ENCODE measurements at places on chromosomes 5 and 9.

GRCh38 chr5:68465934-68466551 lies 250.5 kb downstream of the PIK3R1 start:
- no peak for DNase-seq

- DNase-seq, result no peak
Measured at GRCh38 chr9:69820955-69821788, 555 bp downstream of the CFAP95 start.

DNA sequence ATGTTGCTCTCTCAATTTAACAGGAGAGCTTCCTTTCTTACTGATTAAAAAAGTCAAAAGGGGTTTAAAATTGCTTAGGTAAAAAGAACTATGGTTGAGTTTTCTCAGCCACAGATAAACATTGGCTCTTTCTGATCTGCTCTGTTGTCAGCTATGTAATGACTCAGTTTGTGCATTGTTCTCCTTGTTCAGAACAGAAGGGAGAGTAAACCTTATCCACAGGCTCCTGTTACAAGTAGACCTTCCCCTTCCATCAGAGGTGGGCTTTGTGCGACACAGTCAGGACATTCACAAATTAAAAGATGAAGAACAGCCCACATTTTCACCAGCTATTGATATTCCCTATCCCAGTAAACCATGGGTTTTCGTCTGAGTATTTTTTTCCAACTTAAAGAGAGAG lies 236.3 kb upstream of the SEMA6A start:
- DNase-seq, result no peak

DNA sequence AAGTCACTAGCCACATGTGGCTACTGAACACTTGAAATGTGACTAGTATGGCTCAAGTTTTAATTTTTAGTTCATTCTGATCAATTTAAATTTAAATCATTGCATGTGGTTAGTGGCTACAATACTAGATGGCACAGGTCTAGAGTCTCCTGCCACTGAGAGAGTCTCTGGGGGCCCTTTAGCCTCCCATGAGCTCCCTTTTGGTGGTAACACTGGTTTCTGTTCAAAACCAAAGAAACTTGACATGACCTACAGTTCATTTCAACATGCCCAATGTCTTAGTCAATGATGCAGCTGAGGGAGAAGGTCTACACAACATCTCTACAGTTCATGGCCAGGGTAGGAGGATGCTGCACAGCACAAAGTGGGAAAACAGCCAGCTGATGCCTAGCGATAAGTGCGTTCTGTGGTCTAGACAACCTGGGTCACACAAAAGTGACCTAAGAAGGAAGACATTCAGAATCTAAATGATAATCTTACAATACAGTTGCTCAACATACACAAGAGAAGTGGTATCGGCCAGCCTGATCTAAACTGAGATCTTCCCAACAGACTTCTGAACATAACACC lies 121.0 kb downstream of the AUH start:
- DNase-seq, result no peak

- DNase-seq, result no peak
Measured at GRCh38 chr9:118271936-118272335, 567.7 kb downstream of the TLR4 start.

DNA sequence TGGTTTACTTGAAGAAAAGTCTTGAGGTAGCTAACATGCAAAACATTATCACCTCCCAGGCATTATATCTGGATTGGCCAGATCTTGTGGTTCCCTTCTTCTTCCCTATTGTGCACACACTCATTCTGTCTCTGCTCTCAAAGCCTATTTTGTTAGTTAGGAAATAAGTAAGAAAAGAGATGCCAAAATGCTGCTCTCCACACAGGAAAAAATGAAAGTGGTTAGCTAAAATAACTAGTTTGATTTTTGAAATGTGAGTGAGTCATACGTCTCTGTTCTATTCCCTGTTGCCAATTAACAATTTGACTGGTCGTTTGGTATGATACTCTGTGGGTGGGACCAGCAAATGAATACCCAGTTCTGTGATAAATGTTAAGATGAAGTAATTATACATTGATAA lies 28.1 kb downstream of the LMNB1 start:
- DNase-seq, result peak; percentile 30

DNA sequence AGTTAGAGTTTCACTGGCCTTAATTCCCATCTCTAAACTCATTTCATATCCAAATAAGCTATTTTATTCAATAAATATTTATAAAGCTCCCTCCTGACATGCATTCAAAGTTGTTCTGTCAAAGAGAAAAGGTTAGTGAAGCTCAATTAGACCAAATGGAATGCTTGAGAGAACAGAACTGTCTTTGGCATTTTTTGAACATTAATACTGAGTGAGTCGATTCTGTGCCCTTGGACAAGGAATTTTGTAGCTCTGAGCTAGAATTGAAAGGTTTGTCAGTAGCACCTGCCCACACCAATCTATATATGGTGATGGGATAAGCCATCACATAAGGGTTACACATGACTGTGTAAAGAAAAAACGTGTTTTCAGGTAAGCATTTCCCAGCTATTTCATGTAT lies 631.2 kb upstream of the CCNG1 start:
- no peak for DNase-seq

- no peak for DNase-seq
Measured at GRCh38 chr5:13934921-13935320, 9.6 kb downstream of the DNAH5 start.

GRCh38 chr5:968881-969280 lies 39.7 kb upstream of the NKD2 start:
- no peak for DNase-seq

- no peak for DNase-seq
Measured at GRCh38 chr9:124098141-124098905, 86.8 kb downstream of the LHX2 start.

GRCh38 chr9:110334183-110334582 lies 3.5 kb downstream of the TXNDC8 start:
- no peak for DNase-seq

GRCh38 chr9:6113312-6113711 lies 97.9 kb upstream of the RANBP6 start:
- no peak for DNase-seq

GRCh38 chr9:7348692-7349091 lies 450.9 kb downstream of the DMAC1 start:
- DNase-seq, result no peak

- no peak for DNase-seq
Measured at GRCh38 chr5:9545136-9545991, 511 bp downstream of the SEMA5A start.

DNA sequence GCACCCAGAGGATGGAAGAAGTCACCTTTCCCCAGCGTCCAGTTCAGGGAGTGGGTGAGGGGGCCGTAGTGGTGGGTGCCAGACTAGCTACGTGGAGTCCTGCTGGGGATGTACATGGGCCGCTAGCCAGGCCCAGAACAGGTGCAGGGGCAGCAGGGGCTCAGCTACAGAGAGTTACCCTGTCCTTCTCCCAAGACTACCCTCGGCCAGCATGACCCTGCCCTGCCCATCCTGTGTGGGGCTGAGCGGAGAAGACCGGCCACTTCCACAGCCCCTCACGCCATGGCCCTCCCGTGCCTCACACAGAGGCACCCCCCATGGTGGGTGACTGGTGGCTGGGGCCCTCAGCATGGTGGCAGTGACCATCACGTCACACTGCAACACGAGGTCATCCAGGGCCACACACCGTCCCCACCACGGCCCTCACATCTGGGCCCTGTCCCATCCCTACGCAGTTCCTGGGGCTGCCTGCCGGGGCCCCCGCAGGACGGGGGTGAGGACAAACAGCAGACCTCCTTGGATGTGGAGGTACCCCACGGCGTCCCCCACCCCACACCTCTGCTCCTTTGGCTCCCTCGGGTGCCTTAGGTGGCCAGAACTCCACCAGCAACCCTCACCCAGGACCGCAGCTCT lies 977 bp upstream of the DPP7 start:
- no peak for DNase-seq

DNA sequence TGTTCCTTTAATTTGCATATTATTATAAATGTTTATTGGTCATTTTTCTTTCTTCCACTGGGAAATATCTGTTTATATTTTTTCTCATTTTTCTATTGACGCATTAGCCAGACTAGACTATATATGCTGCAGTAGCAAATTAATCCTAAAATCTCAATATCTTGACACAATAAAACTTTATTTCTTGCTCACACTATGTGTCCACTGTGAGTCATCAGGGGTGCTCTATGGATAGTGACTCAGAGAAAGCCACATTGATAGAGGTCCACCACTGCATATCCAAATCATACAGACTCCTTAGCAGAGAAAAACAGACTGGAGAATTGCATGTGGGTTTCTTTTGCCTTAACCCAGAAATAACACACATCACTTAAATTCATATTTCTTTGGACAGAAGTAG lies 20.8 kb downstream of the OR1L3 start:
- DNase-seq, result no peak

DNA sequence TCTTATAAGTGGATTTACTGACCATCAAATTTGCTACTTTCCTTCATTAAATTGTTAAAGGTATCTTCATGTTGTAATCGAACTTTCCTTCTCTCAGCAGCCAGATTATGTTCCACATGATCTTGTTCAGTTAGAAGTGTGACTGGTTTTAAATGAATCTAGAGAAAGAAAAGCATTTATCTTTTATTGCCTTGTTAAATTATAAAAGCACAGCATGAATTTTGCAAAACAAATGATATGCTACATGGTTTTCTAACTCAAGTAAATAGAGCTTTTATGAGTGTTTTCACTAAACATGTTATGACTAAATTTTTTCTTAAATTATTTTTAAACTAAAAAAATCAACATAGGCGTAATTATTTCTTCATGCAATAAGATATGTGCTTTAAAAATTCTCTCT lies 34.1 kb downstream of the ACOT12 start:
- no peak for DNase-seq

DNA sequence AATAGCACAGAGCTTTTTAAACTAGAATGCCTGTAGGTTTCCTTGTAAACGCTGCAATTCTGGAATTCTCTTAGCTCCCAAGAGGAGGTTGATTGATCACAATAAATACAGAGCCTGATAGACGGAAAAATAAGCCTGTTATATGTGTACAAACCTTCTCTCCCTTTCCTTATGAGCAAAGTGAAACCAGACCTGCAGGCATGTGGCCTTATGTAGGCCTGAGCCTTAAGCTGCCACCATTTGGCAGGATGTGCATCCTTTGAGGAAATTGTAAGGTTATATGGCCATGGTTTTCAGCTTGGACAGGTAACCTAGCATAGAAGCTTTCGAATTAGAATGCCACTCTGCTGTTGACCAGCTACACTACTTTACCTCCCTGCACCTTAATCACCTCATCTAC lies 49.1 kb downstream of the PRKACG start:
- no peak for DNase-seq

- no peak for DNase-seq
Measured at GRCh38 chr5:176466245-176466871, 18.2 kb downstream of the FAF2 start.

DNA sequence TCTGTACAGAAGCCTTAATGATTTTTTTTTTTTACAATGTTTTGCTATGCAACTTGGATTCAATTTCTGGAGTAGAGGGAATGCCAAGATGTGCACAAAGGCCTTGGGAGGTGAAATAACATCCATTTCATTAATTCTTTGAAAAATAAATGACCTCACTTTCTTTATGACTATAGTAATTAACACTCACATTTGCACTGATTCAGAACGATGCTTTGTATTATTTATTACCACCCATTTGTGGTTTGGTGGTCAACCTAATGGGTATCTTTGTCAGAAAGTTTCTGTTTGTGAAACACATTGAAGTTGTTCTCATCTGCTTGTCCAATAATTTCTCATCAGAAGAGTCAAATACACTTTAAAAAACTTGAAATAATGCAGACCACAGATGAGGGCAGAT lies 169.3 kb downstream of the NTRK2 start:
- DNase-seq, result no peak

DNA sequence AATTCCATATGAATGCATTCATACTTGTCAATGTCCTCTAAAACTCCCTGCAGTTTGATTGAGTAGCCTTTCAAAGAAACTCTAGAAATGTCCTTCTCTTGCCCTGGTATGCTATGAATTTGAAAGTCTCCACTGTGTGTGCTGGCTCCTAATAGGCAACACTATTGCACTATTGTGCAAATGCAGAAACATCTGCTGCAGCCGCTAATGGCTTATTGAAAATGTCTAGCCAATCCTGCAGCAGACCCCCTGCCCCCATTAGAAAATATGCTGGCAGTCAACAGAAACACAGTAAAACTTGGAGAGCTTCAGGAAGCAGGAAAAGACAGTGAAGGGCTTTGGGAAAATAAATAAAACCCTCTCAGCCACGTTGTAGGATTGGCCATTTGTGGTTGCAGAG lies 87.3 kb upstream of the GRAMD2B start:
- DNase-seq, result no peak

DNA sequence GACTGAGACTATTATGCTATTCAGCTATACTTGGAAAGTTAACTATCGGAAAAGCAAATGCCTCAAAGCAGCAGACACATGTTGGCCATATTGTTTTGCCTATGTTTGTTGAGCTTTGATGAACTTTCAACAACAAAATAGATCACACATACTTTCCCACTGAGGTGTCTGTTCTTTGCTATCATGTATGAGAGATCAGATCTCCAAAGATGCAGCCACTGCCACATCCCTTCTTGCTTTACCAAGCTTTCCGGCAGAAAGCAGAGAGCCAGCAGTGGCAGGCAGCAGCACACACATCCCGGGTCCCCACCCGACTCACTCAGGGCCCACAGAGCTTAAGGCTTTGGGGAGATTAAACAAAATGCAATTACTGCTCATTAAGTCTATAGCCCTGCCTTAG lies 18.8 kb downstream of the ZBTB5 start:
- DNase-seq, result no peak

DNA sequence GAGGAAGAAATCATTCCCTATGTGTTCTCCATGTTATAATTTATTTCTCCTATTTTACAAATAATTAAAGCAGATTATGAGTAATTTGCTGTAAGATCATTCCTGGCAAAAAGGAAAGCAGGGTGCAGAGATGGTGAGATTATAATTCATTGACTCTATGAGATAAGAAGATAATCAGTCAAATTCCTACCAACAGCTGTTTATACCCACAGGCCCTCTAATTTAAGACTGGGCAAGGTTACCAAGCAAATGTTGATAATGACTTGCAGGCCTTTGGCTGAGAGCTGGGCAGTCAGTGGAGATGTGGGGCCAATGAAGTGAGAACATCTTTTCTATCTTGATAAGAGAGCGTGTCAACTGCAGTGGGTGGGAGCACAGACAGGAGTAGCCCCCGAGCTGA lies 222.7 kb downstream of the ICE1 start:
- DNase-seq, result no peak

DNA sequence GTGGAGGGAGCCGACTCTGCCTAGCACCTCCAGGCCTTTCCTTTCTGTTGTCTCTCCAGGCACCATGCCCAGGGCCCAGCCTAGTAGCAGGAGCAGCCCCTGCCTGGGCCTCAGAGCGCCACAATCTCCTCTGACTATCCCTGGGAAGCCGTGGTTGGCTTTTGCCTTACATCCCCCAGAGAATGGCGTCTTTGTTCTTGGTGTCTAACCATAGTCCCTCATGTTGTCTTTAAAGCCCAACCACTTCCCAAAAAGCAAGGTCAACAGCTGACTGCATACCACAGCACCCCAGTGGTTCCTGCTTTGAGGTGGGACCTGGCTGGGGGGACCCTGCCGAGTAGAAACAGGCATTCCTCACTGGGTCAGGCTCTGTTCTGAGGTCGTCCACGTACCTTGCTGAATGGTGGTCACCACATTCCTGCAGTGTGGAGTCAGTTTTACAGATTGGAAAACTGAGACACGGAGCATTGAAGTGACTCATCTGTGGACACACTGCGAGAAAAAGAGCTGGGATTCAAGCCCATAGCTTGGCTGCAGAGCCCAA lies 13.7 kb upstream of the CERCAM start:
- no peak for DNase-seq

Measured in activated CD4-positive, alpha-beta T cell treated with anti-CD3 and anti-CD28 coated beads, Interleukin-2, Interleukin-6, amounts not matched to agents 100 ng/mL and 50 ng/mL, durations not matched to agents 16 hours and 8 hours (primary cell).